SK-N-SH (cell line): ENCODE measurements at places on chromosomes 4 and X. TPM values are rescaled to one million over a fixed set of nuclear protein-coding genes. Genes with fewer than 3 reads are reported as not detected.

Gene SORCS2
- 0.99 and 1.6 TPM in 2 replicates for polyA plus RNA-seq

Gene BRS3
- polyA plus RNA-seq = not detected in 2 replicates

Gene ASB12
- 0.03 TPM in 1 of 2 replicates, not detected in the other for polyA plus RNA-seq

Gene CACNA1F
- not detected in 2 replicates for polyA plus RNA-seq

Gene NXF2B
- not detected in 2 replicates for polyA plus RNA-seq

Gene GPR143
- not detected in 2 replicates for polyA plus RNA-seq

Gene ODAM
- polyA plus RNA-seq = not detected in 2 replicates

Gene RGN
- polyA plus RNA-seq = 0.05 and 0.06 TPM in 2 replicates

Gene XPNPEP2
- polyA plus RNA-seq = 0.19 and 0.21 TPM in 2 replicates

Gene SHROOM4
- 0.31 and 0.45 TPM in 2 replicates for polyA plus RNA-seq

- no peak for DNase-seq
These were observed 121.3 kb downstream of the EGF start for GRCh38 chr4:110034026-110034393.

GRCh38 chrX:45518552-45518951, 317.9 kb upstream of the DIPK2B start:
- no peak for DNase-seq

- DNase-seq = peak; percentile 45
These were observed 126.6 kb downstream of the ASB9 start for GRCh38 chrX:15143050-15143824.

DNA sequence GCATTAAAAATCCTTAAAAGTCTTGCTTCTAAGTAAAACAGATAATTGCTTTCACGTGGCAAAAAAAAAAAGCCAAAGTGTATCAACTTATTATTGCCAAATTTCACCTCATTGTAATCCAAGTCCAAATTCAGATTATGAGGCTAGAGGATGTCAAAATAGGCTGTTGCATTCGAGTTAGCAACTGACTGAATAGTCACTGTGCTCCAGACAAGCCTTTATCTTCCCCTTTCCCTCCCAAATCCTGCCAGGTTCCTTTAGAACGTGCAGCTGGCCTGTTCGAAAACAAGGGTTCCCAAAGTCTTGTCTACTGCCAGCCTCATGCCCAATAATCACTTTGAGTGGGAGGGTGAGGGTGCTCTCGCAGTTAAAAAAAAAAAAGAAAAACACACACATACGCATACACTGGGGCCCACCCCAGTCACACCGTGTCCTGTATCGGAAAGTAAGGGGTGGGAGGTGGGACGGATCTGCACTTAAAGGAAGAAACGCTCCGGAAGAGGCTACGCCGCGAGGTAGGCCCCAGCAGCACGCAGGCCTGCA, 603 bp downstream of the MAD2L1 start:
- peak; percentile 8 for DNase-seq

GRCh38 chr4:124631760-124632159, 80.8 kb downstream of the ANKRD50 start:
- no peak for DNase-seq

DNA sequence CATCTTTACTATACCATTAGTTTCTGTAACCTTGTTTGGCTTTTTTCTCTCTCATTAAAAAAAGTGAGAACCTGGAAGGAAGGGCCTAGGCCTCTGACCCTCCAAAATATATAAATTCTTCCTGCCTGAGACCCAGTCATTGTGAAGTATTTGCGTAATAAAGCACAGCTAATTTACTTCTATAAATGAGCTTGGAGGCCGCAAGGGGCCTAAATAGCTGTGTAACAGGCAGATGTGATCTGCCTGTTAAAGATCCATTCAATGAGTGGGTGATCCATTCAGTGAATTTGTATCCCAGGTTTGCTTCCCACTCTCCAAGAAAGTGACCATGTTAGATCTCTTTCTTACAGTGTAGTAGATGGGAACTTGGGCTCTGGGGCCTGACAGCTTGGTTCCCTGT, 595 bp upstream of the PYURF start:
- DNase-seq = no peak

DNA sequence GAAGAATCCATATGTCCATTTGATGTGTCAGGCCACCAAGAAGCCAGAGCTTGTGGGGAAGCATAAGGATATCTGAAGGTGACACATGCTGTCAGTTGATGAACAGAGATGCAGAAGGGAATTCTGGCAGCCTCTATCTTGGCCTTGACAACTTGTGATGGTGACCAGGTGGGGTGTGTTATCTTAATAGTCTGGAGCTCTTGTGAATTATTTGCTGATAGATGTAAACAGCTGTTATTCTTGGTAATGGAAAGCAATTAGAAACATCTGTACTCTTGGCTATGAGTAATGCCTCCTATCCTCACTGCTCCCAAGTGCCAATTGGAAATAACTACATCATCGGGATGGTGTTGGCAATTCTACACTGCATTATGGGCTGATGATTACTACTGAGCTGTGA, 51.9 kb downstream of the NAA11 start:
- DNase-seq = peak; percentile 61

GRCh38 chr4:140686796-140687195, 69.4 kb downstream of the TBC1D9 start:
- no peak for DNase-seq

DNA sequence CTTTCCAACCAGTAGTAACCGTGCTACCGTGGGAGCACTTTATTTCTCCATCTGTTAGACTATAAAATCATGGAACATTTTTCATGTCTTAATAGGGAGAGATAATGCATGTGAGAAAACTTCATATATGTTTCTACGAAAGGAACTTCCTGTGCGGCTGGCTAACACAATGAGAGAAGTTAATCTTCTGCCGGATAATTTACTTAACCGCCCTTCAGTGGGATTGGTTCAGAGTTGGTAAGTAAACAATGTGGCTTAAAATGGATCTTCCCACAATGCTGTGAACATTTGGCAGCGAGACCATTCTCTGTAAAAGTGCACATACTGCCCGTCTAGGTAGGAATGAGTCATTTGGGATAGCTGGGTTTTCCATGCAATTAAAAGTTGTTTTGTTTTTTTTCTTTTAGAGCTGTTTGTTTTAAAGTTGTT, 29.6 kb downstream of the PDK3 start:
- DNase-seq = no peak

DNA sequence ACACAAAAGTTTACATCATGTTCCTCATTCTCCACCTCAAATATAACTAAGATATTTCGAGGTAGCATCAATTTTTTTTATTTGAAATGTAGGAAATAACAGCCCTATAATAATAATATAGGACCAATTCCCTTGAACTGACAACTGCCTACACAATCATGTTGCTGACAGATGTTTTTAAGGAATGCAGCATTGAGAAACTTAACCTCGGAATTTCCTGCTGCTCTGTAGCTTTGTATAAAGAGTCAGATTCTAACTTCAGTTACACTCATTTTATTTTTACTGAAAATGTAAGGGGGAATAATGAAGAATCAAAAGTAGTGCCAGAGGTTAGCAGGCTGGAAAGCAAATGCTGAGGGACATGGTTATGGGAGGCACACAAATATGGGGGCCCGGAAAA, 235.8 kb downstream of the RBMX2 start:
- no peak for DNase-seq

GRCh38 chr4:41026971-41027370, 187.4 kb downstream of the APBB2 start:
- DNase-seq = no peak

DNA sequence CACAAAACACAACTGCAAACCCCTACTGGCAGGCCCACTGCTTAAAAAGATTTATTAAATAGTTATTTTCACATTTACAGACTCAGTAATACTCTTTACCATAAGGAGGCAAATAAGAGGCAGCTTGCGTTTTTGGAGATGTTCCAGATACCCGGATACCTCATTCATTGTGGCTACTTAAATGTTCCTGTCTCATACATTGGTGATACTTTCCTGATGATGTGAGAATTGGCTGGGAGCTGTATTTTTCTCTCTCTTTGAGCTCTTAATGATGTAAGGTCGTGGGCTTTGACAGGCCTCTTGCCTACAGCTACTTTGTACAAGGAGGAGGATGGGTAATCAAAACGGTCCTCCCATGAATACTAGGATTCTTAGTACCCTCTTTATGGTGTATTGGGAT, 101.5 kb downstream of the AKAP4 start:
- DNase-seq = no peak

DNA sequence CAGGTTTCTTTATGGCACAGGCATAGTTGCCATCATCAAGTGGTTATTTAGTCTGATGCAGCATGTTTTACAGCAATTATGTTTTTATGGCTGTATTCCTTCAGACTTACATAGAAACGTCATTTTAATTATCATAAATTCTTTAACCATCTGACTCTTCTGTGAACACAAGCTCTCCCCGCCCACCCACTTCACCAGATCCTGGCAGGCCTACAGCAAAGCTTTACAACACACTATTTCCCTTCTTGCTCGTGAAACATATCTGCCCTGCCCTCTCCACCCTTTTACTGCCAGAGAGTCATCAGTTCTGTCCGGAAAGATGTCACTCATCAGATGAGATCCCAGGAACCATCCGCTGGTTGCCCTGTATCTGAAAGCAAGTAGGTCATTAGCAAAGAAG, 120.5 kb downstream of the HS6ST2 start:
- no peak for DNase-seq

- no peak for DNase-seq
These were observed 62.1 kb upstream of the XIAP start for GRCh38 chrX:123797543-123798447.

DNA sequence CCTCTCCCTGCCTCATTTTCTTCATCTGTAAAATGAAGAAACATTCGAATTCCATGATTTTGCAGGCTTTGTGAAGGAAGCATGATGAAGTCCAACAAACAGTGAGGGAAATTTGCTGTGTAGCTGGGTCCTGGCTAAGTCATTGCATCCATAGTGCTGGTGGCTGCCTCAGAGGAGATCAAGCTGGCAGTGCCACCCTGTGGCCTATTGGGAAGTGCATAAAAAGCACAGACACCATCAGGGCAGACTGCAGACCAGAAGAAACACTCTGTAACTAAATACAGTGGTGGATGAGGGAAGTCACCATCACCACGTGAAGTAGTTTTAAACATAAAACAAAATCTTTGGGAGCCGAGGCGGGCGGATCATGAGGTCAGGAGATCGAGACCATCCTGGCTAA, 40.7 kb upstream of the DDX3X start:
- DNase-seq = no peak

DNA sequence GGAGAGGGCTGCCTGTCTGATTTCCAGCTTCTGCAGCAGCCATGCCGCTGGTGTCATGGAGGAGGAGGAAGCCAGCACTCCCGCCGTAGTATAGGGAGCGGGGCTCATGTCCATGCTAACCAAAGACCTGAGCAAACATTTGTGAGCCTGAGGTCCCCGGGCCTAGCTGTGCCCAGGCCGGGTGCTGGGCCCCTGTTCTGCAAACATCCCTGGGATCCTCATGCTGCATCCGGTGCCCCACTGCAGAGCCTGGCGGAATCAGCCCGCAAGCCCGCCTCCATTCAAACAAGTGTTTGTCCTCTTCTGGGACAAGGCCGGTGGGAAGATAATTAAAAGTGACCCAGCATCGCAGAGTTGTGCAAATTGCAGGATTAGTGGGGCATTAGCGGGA, 106.3 kb downstream of the SORCS2 start:
- no peak for DNase-seq

- peak; percentile 89 for DNase-seq
These were observed at the start of gene KIT for GRCh38 chr4:54657551-54658251. Gene KIT (plus strand): TSS chr4:54657957. CDS start chr4:54658015, 58 bp downstream.

DNA sequence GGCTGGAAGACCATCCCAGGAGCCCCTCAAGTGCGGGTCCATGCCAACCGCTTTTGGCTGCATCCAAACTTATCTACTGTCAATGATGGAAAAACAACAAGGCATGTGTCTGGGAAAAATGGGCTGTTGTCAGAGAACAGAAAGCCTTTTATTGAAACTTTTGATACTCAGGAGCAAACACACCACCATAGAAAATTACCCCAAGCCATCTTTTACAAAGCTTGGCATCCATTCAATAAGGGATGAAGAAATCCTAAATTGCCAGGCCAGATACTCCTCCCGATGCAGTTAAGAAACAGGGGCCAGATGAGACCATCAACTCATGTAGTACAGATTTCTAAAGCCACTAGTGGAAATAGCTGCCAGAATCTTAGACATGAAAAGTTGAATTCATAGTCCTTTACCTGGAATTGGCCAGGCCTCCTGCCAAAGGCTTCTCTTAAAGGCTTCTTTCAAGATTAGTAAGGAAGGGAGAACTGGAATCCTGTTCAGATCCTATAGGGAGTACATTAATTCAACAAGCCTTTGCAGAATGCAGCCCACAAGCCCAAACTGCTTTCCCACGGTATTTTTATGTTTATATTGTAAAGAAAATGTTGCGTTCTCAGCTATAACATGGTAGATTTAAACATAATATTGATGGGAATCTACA, 145.4 kb upstream of the MAP3K15 start:
- DNase-seq = no peak

- no peak for DNase-seq
These were observed 131.5 kb upstream of the RPL34 start for GRCh38 chr4:108488865-108489264.
